ENCODE measurements at places on chromosomes 5 and 9. TPM values are rescaled to one million over a fixed set of nuclear protein-coding genes. Genes with fewer than 3 reads are reported as not detected.
A peak's percentile ranks its signal among the peaks of the same experiment; 100 is the strongest.

- H3K4me3 ChIP-seq = no peak overlapping the region
- H3K27me3 ChIP-seq = no peaks in the 10 kb centered on the region
- no peak overlapping the region for H3K27ac ChIP-seq
- no peaks in the 10 kb centered on the region for H3K36me3 ChIP-seq
- H3K4me1 ChIP-seq = peaks cover 1% of the 10 kb centered on the region
Measured at GRCh38 chr5:123505633-123506032, 6.3 kb upstream of the CSNK1G3 start.

The CAPSL gene
- total RNA-seq = not detected

The SPATA9 gene
- total RNA-seq = 0.44 TPM

The CDH6 gene
- total RNA-seq = 3.8 TPM

DNA sequence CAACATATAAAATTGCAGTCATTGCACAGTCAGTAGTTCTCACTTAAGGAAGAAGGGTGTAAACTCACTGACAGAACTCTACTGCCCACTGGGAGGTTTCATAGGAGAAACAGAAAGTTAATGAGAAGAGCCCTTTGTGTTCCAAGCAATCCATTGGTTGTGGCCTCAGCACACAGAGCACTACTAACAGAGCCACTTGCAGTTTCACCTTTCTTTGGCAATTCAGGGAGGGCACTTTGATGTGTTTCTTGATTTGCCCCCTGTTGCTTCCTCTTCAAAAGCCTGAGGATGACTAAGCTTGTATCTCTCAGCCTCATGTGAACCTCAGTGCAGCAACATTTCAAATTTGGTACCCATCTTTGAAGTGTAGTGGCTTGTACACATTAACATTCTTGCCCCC is 409.4 kb downstream of the DMRTA1 start:
- H3K36me3 ChIP-seq = no peaks in the 10 kb centered on the region
- no peak overlapping the region for H3K27ac ChIP-seq
- DNase-seq = no peak
- no peaks in the 10 kb centered on the region for H3K4me1 ChIP-seq

DNA sequence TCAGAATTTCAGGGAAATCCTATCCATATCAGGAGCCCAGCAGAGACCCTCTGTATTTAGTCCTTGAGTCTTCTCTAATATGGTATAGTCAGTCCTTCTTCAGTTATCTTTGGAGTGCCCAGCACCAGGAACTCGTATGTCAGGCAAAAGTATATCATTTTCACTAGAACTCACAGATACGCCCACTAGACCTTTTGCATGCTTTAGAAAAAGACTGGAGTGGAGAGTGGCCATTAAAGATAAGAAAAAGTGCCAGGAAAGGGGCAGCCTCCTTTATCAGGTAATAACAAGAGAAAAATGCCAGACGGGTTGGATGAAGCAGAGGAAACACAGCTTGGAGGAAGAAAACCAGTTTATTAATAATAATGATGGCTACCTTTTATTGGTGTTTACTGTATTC is 63.5 kb downstream of the GPR21 start:
- no peak overlapping the region for H3K27ac ChIP-seq
- peaks cover 25% of the 10 kb centered on the region for H3K36me3 ChIP-seq
- DNase-seq = no peak
- no peak overlapping the region for H3K4me3 ChIP-seq
- H3K4me1 ChIP-seq = no peaks in the 10 kb centered on the region
- H3K27me3 ChIP-seq = no peaks in the 10 kb centered on the region

The PCDHGA3 gene
- not detected for total RNA-seq

- peak overlapping the region; percentile 29 for H3K27ac ChIP-seq
- no peaks in the 10 kb centered on the region for H3K36me3 ChIP-seq
- H3K27me3 ChIP-seq = no peaks in the 10 kb centered on the region
Measured at GRCh38 chr5:72166070-72166979, 59.0 kb downstream of the MAP1B start.

GRCh38 chr9:5799314-5799713 is 33.6 kb downstream of the ERMP1 start:
- H3K4me1 ChIP-seq = no peaks in the 10 kb centered on the region
- peak; percentile 12 for DNase-seq
- H3K4me3 ChIP-seq = no peak overlapping the region
- H3K27ac ChIP-seq = no peak overlapping the region
- no peaks in the 10 kb centered on the region for H3K27me3 ChIP-seq
- no peaks in the 10 kb centered on the region for H3K36me3 ChIP-seq

The ST8SIA4 gene
- total RNA-seq = not detected

Data from Calu3 (cell line).